ENCODE measurements at places on chromosomes 7 and 10. TPM values are rescaled to one million over a fixed set of nuclear protein-coding genes. Genes with fewer than 3 reads are reported as not detected.

GRCh38 chr10:78768876-78769275, 299.9 kb upstream of the ZMIZ1 start:
- DNase-seq = no peak

GRCh38 chr7:132077971-132078685, 498.1 kb downstream of the PLXNA4 start:
- DNase-seq = no peak

DNA sequence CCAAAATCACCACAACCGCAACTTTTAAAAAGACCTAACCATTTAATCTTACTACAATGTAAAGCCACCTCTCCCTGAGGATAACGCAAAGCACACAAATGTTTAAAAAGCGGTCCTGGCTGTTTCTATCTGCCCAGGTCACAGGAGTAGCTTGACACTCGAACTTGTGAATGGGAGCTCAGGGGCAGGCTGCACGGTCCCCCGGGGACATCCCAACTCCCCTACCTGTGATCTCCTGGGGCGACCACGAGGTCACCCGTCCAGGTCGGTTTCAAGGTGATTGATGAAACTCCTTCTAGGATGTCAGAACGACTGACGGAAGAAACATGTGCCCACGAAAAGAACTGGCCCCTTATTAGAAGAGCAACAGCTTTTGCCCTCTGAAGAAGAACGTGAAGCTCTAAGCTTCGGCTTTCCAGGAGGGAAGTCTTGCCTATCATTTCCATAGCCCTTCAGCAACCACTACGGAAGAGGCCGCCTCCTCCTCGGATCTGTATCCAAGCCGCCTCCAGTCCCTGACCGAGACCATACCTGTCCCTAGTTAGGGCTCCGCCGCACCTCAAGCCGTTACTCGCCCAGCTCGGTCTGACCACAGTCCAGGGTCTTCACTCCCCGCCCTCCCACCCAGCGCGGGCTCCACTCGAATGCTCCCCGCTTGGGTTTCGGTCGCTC, 459 bp downstream of the CYCS start:
- no peak for DNase-seq

- DNase-seq = no peak
These were observed 73.0 kb upstream of the GJD4 start for GRCh38 chr10:35532141-35532540.

DNA sequence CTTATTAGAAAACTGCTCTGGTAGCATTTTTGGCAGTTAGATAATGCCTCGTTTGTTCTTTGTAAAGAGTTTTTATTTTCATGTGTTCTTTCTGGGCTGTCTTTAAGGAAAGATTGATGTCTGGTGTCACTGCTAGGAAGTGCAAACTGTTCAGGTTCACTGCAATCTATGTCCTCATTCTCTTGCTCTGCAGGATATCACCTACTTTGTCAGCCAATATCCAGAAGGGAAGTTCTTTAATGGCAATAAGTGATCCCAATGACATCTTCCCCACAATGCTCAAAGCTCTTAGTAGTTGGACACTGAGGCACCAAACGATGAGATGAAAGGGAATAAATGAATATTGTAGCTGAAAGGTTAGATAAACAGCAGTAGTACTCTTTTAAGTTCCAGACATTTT, 115.1 kb downstream of the AGMO start:
- DNase-seq = no peak

DNA sequence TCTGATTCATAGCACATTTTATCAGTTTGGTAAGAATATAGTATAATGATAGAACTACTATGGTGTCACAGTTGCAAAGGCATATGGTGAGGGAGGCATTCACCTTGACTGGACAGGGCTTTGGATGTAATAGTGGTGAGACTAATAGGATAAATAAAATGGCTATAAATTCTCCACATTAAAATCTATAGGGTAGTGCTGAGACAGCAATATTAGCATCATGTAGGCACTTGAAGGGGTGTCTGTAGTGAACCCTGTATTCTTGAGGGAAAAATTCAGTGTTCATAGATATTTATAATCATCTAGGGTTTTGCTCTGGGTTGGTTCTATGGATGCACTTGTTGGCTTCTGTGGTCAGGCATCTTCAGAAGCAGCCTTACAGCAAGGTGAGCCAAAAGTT, 59.3 kb upstream of the ICA1 start:
- no peak for DNase-seq

- DNase-seq = no peak
These were observed 30.7 kb downstream of the JCAD start for GRCh38 chr10:30028738-30029030.

DNA sequence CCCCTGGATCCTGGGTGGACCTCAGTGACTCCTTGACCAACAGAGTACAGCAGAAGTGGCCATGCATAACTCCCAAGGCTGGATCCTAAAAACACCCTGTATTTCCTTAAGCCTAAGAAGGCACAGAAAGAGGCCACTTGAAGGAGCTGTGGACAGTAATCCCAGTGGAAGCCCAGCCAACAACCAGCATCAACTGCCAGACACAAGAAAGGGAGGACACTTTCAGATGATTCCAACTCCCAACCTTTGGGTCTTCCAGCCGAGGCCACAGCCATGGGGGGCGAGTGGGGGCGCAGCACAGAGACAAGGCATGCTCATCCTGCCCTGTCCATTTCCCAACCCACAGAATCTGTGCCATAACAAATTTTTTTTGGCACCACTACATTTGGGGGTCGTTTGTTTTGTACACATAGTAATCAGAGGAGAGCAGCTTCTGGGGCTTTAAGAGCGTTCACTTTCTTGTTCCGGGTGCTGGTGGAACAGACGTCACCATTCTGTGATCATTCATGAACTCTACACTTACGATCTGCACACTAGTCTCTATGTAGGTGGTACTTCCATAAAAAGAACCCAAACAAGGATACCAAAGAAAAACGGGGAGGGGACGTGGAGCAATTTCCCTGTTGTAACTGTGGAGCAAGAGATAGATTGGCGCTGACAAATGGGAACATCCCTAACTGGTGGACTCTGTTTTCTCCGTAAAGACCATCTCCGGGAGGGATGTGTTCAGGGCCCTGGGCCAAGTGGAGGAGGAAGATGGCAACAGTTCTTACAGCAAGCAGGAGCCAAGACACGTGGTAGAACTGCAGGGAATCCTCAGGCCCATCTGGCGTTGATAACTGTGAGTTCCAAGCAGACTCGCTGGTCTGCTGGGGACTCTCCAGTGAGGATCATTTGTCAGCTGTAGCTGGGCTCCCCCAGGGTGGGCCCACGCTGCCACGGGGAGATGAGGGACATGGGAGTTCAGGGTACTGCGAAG, 6.0 kb upstream of the SLC29A3 start:
- DNase-seq = no peak

DNA sequence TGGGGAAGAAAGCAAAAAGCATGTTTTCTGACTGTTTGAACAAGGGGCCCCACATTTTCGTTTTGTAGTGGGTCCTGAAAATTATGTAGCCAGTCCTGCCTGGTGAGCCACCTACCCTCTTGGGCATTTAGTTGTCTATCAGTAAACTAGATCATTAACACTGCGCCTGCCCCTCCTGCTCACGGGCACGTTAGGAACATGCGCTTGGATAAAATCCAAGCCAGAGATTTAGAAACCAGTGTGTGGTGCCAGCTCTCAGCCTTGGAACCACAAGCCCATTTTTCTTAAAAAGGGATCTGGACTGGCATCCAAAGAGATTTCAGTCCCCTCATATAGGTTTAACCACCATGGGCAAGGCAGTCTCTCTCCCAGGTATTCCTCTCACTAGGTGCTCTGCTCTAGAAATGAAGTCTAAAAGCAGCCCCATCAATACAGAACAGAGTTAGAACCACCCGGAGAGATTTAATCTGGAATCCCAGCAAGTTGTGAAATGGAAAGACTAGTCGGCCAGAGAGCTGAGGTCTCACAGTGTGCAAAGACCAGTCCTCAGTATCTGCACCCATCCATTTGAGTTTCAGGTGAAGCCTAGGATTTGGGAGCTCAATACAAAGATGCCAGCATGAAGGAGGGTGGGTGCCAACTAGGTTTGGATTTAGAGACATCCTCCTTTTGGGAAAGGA, 123.9 kb upstream of the TCF7L2 start:
- no peak for DNase-seq

GRCh38 chr10:92278996-92279696, 11.7 kb downstream of the CPEB3 start:
- no peak for DNase-seq

DNA sequence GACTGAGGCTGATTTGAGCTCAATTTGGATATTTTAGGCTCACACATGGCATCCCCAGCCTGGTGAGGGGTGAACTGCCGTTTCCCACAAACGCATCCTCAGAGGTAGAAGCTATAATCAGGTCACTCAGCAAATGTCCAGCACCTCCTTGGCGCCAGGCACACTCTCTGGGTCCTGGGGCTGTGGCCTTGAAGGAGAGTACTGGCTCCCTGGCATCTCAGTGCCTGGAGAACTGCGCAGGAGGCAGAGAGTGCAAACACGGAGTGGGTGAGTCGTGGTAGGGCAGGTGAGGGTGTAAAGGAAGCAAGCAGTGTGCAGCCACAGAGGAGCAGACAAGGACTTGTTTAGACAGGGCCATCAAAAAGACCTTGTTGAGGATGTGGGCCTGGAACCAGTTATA, 224.0 kb upstream of the ZNF32 start:
- no peak for DNase-seq

DNA sequence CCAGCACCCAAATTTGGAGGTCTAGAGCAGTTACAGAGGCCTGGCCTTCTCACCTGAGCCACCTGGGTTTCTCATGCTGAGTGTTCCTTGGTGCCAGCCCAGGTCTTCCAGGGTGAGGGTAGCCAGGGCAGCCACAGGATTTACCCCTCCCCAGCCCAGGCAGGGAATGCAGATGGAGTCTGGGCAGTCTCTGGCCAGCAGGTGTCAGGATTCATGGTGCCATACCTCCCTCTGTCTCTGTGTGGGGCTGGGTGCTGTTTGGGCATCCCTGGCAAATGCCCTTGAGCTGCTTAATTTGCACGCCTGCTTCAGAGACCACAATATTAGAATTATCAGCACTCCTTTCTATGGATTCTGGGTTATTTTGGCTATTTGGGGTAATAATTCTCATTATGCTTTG, 246.7 kb downstream of the GFRA1 start:
- DNase-seq = no peak

- no peak for DNase-seq
These were observed 21.6 kb downstream of the DNTT start for GRCh38 chr10:96325719-96326373.

The POMZP3 gene
- 20.1 TPM for total RNA-seq

The ADAM8 gene
- 4.1 TPM for total RNA-seq

The STEAP4 gene
- 0.15 TPM for total RNA-seq

The SVOPL gene
- total RNA-seq = not detected

The CLDN4 gene
- 234 TPM for total RNA-seq

The WEE2 gene
- not detected for total RNA-seq

The OR2A42 gene
- not detected for total RNA-seq
